8988T (cell line): ENCODE measurements at places on chromosomes 12 and 14.

- DNase-seq = no peak
Observed at GRCh38 chr14:55097881-55098560, 31.0 kb upstream of the LGALS3 start.

DNA sequence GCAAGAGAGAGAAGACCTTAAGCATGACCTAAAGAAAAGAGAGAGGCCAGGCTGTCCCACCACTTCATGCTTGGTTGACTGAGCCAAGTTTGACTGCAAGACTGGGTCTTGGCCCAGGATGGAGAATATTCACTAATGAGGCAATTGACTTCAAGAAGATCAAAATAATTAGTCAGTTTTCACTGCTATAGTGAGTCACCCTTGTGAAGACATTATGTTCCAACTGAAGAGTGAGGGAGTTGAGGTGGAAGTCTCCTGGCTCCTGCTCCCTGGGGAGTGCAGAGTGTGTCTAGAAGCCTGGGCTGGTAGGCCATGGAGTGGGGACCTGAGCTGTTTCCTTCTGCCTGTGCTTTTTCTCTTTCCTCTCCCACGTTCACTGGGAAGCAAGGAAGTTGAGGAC is 117.6 kb downstream of the CACNA1C start:
- DNase-seq = no peak

DNA sequence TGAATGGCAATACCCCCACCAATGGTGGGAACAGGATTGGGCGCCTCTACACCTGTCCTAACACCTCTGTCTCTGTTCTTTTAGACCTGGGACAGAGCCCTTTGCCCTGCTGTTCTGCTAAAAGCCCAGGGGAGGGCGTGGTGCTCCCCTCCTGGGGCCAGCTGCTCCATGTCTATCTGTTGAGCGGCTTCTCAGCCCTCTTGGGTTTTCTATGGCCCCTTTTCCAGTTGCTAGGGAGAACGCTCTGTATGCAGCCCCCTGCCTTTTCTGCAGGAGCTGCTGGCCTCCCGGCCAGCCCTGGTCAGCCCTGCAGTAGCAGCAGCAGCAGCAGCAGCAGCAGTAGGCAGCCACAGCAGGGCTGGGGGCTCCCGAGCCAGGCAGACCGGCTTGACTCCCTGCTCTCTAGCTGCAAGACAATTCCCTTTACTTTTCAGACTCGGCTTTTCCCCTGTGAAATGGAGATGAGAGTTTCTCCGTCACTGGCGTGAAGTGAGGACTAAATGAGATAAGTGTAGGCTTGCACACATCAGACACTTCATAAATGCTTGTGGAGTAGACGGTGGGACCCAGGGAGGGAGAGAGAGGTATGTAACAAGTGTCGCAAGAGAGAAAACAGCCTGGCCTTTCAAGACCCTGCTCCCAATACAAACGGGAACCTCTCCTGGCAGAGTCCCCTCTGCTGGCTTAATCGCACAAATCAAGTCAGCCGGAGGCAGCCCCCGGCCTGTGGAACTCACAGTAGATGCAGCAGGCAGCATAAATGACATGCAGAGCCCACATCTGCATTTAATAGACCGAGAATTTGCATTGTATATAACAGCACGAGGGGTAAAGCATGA is 1.0 kb downstream of the RTL1 start:
- DNase-seq = peak; percentile 52

- no peak for DNase-seq
Observed at GRCh38 chr12:75628916-75629315, 117.5 kb upstream of the KRR1 start.

DNA sequence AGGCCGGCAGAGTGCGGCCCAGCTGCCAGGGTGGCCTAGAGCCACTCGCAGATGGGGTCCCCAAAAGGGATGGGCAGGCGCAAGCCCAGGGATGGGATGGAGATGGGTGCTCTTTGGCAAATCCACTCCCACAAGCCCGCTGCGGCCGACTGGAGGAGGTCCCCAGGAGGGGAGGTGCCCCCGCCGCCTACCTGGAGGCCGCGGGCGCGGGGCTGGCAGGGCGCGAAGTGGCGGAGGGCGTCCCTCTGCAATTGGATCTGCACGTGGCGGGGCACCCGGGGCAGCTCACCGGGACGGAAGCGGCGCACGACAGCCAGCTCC is 730 bp downstream of the PPP1R3E start:
- no peak for DNase-seq

DNA sequence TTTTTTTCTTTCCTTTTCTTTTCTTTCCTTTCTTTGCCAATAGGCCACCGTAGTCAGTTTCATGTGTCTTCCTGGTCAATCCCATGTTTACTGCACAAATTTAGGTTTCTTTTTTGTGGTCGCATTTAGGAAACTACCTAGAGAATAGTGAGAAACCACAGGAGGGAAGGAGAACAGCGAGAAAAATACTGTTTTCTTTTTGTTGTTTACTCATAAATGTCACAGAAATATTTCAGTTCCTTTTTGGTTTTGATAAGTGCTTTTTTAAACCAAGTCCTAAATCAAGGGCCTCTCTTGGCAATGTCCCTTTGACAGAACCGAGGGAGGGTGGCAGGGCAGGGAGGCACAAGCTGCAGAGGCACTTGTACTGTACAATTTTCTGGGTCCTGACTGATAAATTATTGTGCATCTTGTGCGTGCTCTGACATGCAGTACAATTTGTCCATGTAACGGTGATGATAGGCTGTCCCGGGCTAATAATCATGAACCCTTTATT is 326.1 kb downstream of the CACNA1C start:
- DNase-seq = no peak

DNA sequence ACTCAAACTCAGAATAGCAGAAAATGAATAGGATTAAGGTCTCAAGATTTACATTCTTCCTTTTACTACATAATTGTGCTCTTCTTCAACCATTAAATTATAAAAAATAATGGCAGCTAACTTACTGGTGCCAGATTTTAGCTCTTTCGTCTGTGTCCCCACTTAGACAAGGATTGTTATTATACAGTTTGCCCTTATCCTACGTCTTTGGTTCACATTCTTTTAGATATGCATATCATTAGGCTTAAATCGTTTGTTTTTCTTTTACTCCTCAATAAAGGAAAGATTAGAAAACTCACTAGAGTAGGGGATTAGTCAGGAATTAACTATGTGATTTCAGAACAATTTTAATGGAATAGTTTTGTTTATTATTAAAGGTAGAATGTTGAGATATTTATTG is 129.6 kb upstream of the GARIN2 start:
- no peak for DNase-seq

DNA sequence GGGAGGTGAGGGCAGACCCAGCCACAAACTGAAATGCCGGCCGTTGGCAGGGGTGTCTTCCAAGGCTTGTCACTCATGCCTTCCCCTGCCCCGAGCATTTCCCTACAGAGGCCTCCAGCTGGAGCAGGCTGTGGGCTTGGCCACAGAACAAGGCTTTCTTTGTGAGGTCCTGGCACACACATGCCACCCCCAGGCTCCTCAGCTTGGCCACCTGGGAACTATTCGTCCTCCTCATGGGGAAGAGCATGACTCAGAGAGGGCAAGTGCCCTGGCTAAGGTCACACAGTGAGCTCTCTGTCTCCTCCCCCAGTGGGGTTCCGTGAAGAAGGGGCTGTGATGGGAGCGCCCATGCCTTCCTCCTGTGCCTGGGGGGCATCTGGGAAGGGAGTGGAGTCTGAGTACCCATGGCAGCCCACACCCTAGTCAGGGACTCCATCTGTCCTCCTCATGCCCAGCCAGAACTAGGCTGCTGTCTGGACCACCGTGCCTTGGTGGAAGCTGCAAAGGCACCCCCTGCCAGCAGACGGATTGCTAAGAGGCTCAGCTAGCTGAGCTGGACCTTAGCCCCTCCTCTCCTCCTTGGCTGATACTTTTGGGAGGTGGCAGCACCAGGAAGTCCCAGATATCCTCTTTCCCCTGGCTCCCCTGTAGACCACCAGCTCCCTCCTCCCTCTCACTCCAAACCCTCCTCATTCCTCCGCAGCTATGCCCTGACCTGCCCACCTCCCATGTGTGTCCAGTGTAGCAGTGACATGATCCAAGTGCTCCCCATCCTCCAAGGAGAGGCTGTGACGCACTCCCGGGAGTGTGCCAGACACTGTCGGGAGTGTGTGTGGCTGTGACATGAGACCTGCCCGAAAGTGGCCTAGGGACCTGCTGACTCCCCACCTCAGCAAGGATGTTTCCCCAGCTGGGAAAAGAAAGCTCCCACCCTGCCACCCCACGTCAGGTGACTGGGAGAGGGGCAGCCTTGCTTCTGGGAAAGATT is 21.4 kb downstream of the ABCB9 start:
- DNase-seq = no peak

- DNase-seq = no peak
Observed at GRCh38 chr14:66982247-66982646, 207.0 kb upstream of the GARIN2 start.

DNA sequence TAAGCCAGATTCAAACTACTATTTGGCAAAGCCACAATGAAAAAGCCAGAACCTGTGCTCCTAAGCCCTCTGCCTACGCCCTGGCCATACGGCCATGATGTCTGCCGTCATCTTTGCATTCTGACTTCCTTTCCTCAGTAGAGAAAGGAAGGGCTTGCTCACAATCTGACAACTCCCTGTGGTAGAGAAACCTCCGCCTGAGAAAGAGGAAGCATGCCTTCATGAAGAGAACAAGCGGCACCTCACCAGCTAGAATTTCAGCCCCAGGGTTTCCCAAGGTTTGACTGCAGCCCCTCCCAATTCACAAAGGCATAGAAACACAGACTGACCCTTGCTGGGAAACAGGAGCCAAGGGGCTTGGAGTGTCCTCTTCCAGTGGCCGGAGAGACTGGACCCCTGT is 25.7 kb downstream of the TEP1 start:
- no peak for DNase-seq

GRCh38 chr14:61111209-61111665 is 130.2 kb downstream of the SLC38A6 start:
- no peak for DNase-seq

- DNase-seq = no peak
Observed at GRCh38 chr14:68633131-68633991, 159.5 kb downstream of the ZFP36L1 start.

DNA sequence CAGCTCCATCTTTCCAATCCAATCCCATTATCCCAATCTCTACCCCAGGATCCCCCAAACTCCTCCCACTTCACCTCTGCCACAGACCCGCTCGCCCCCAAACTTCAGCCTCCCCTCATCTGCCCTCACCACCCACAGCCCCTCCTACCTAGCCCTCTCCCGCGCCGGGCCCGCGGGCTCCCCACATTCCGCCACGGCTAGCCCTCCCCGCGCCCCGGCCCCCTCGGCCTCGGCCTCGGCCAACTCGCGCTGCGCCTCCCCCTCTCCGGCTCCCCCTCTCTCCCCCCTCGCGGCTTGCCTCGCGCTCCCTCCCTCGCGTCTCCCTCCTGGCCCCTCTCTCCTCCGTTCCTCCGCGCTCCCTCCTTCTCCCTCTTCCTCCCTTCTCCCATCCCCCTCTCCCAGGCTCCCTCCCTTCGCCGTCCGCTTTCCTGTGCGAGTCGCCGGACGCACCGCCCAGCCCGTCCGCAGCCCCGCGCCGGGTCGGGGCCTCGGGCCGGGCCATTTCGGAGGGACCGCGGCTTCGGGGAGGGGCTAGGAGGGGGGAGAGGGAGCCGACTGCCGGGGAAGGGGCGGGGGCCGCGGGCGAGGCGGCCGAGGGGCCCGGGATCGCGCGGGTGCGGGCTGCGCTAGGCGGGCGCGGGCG is at the start of gene ATN1:
Gene ATN1, plus strand, starts transcription at position 581 of the 643 bp plus-strand sequence. CDS start 6,043 bp downstream, outside the sequence.
- no peak for DNase-seq

DNA sequence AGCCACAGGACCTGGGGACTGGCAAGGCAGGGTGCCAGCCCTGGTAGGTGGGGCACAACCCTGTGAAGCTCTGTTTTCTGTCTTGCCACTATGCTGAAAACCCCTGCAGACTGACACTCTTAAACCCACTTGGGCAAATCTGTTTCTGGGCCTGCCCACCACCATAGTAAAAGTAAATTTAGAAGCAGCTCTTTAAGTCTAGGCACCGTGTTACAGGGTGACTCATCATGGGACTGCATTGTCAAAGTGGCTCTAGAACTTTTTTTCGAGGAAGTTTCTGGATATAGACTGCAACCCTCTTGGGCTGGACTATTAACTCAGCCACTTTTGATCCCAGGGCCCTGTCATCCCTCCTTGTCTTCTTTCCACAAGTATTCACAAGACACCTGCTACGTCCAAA is 7.7 kb downstream of the TUNAR start:
- DNase-seq = no peak

DNA sequence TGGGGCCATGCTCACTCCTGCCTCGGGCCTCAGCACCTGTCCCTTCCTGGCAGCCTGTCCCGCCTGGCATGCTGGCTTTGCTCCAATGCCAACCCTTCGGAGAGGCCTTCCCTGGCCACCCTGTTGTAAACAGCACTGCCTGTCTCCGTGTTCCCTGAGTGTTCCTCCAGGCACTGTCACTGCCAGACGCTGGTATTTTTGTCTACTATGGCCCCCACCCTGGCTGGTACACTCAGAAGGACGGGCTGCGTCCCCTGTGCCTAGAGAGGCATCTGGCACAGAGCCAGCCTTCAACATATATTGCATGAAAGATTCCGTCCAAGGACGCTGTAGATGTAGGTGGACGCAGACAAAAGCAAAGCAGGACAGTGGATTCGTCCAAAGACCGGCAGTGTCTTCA is 2.7 kb upstream of the ASPG start:
- DNase-seq = no peak

GRCh38 chr12:54439521-54440255 is 20.6 kb upstream of the ITGA5 start:
- DNase-seq = no peak

DNA sequence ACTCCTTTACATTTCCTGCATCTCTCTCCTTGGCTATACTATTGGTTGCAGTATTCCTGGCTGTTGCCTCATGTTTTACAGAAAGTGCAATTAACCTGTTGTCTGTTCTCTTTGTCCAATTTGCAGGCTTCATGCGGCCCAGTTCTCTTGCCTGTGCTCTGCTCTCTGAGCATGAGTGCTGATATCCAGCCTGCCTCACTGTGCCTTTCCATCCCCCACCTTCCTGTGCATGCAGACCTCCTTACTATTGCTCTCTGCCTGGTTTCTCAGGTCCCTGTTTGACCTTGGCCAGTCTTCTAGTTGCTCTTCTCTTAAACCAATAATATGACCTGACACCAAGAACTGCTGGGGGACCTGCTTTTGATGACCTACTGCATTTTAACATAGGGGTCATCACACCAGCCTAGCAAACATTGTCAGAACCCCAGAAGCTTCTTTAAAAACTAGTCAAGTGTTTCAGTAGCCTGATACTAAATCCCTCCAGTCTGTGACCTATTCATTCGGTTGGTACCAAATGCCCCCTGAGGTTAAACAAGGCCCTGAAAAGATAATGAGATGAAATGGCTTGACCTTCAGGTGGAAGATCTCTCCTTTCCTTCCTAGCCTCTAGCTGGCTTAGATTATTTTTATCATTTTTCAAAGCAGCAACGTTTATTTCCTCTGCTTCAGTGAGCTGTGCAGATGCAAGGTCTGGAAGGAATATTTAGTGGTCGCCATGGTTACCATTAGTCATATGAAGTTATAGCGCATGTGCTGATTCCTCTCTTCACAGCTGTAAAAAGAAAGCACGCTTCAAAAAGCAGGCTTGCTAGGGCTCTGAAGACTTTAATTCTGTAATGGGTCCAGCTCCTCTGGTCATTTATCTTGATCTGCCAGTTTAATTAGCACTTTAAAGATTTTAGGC is 216.5 kb downstream of the PHLDA1 start:
- no peak for DNase-seq
